T-cell (primary cell): ENCODE measurements at places on chromosomes 4 and X. TPM values are rescaled to one million over a fixed set of nuclear protein-coding genes. Genes with fewer than 3 reads are reported as not detected.

INTS6L gene
- total RNA-seq: 41.8 TPM

ITIH6 gene
- total RNA-seq: not detected

SHROOM2 gene
- 0.06 TPM for total RNA-seq

ERVMER34-1 gene
- total RNA-seq: not detected

HDX gene
- total RNA-seq: 0.69 TPM

UGT8 gene
- total RNA-seq: 0.56 TPM

CT45A3 gene
- not detected for total RNA-seq

CTAG1A gene
- not detected for total RNA-seq

MAB21L2 gene
- not detected for total RNA-seq

DUX4 gene
- not detected for total RNA-seq

RHOXF2B gene
- total RNA-seq: not detected

GYPA gene
- total RNA-seq: not detected

AIMP1 gene
- 42.8 TPM for total RNA-seq

FGFBP2 gene
- 11.5 TPM for total RNA-seq

EFHC2 gene
- 3.5 TPM for total RNA-seq

TNMD gene
- not detected for total RNA-seq

GAR1 gene
- total RNA-seq: 13.9 TPM

HOPX gene
- 27.5 TPM for total RNA-seq

CLNK gene
- 0.39 TPM for total RNA-seq

CT45A2 gene
- not detected for total RNA-seq

PDGFC gene
- total RNA-seq: 1.5 TPM

MMRN1 gene
- total RNA-seq: 0.16 TPM

ANKRD50 gene
- 0.63 TPM for total RNA-seq

TEX13A gene
- total RNA-seq: not detected

SLBP gene
- 36.1 TPM for total RNA-seq

MAGEA9B gene
- not detected for total RNA-seq

XAGE1A gene
- not detected for total RNA-seq

TTC29 gene
- not detected for total RNA-seq

PF4V1 gene
- total RNA-seq: not detected
